ENCODE measurements at places on chromosomes 7 and 10.

GRCh38 chr7:107725138-107725740 is 18.7 kb upstream of the CBLL1 start:
- DNase-seq = peak; percentile 59

- DNase-seq = no peak
Measured at GRCh38 chr7:97025130-97025499, 484 bp upstream of the DLX5 start.

- no peak for DNase-seq
Measured at GRCh38 chr10:116905845-116906210, 56.5 kb downstream of the ENO4 start.

- peak; percentile 26 for DNase-seq
Measured at GRCh38 chr10:74333174-74333573, 182.2 kb downstream of the ADK start.

GRCh38 chr7:54839575-54840213 is 80.7 kb upstream of the SEC61G start:
- no peak for DNase-seq

DNA sequence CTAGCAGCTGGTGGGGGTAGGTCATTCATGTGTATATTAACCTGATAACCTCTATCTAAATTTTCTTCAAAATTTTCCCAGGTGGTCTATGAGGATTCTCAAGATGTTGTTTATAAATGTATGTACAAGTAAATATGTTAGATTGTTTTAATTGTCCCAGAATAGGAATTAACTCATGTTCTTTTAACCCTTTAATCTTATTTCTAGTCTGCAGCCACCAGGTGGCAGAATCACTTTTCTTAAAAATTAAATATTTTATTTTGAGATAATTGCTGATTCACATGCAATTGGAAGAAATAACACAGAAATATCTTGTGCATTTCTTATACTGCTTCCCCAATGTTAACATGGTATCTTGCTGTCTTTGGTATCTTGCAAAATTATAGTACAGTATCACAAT is 589.5 kb downstream of the ARL4A start:
- DNase-seq = no peak

DNA sequence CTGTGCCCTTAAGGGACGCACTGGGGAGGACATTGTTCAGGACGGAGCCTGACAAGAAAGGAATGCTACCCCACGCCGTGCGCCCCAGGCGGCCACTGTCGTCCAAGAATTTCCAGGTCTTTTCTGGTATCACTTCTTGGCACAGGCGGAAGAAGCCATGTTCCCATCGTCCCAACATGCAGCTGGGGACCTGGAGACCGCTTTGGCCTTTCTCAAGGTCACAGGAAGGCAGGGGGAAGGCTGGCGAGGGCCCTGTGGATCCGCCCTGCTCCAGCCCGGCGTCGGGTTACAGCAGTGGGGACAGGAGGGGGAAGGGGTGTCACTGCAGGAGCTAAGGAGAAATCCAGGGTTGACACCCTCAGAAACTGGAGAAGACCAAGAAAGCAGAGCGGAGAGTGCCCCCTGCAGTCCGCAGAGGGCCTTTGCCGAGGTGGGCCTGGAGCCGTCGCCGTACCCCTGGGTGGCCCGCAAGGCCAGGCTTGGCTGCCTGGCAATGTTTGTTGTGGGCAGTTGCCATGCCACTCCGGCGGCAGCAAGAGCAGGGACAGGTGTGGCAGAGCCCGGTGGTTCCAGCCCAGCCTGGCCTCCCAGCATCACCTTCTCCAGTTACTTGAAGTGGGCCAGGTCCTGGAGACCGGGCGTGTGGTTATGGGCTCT is 104.1 kb downstream of the LHPP start:
- DNase-seq = no peak

GRCh38 chr10:49377256-49377655 is 18.6 kb downstream of the DRGX start:
- DNase-seq = no peak

- no peak for DNase-seq
Measured at GRCh38 chr10:50511492-50512213, 112.1 kb downstream of the SGMS1 start.

DNA sequence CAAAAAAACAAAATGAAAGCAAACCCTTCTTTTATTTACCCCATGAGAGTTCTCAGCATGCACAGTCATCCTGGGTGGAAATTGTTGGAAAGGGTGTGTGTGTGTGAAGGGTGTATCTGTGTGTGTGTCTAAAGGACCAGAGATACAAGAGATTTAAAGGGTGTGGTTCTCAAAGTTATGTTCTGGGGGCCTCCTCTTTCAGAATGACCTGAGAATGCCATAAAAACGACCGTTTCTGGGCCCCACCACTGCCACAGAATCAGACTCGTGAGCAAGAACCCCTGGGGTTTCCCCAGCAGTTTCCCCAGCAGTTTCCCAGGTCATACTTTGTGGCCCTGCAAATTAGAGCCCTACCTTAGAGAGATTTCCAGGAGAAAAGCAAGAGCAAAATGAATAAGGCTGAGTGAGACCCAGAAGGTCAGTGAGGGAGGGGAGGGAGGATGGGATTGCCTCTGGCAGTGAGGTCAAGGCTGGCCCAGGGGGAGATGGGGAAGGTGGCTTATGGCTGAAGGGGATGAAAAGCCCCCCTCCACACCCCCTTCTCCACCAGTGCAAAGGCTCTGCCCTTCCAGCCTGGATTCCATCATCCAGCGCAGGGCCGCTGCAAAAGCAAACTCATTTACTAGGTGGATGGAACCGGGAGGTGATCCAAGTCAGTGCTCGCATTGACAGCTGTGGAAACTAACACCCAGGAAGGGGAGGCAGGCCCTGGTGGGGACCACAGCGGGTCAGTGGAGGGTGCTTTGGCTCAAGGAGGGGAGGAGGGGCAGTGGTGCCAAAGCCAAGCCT is 10.2 kb downstream of the PYROXD2 start:
- DNase-seq = no peak

All from amniotic stem cell (primary cell).